ENCODE measurements at places on chromosomes 1 and 21.

GRCh38 chr1:226366290-226366689 lies 41.6 kb downstream of the PARP1 start:
- H3K36me3 ChIP-seq: peaks cover 86% of the 10 kb centered on the region
- H3K4me3 ChIP-seq: no peak overlapping the region
- no peak overlapping the region for H3K27ac ChIP-seq
- DNase-seq: no peak
- H3K4me1 ChIP-seq: peaks cover 6% of the 10 kb centered on the region

DNA sequence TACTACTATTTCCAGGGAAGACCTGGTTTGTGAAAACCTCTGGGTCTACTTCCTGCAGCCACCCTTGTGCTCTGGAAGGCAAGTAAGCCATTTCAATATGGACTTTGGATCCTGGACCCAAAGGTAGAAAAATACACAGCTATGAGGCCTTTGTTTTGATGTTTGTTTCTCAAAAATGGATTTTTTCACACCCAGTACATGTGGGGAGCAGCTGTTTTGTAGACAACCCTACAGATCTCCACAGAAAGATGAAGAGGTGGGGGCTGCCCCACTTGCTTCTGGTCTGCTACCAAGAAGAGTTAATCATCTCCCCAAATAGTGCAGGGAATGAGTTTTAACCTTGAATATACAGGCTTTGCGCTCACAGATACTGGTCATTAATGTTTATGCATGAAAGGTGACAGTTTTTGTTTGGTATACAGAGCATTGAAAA lies 29.2 kb downstream of the ZNF281 start:
- DNase-seq: no peak
- no peak overlapping the region for H3K27ac ChIP-seq
- no peaks in the 10 kb centered on the region for H3K4me1 ChIP-seq
- H3K4me3 ChIP-seq: no peak overlapping the region
- H3K27me3 ChIP-seq: no peaks in the 10 kb centered on the region

- no peak overlapping the region for H3K4me3 ChIP-seq
- no peaks in the 10 kb centered on the region for H3K36me3 ChIP-seq
- DNase-seq: peak; percentile 17
- no peak overlapping the region for H3K27ac ChIP-seq
These were observed 195.0 kb upstream of the OLFM3 start for GRCh38 chr1:102191723-102192122.

DNA sequence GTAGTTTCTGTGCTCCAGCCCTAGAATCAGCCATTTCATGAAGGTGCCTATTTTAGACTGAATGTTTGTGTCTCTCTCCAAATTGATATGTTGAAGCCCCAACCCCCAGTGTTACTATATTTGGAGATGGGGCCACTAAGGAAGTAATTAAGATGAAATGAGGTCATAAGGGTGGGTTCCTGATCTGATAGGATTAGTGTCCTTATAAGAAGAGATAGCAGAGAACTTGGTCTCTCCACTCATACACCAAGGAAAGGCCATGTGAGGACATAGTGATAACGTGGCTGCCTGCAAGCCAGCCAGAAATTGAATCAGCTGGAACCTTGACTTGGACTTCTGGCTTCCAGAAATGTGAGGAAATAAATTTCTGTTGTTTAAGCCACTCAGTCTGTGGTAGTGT lies 12.3 kb downstream of the RAVER2 start:
- H3K27ac ChIP-seq: no peak overlapping the region
- no peak for DNase-seq
- H3K4me1 ChIP-seq: no peaks in the 10 kb centered on the region
- no peak overlapping the region for H3K4me3 ChIP-seq

DNA sequence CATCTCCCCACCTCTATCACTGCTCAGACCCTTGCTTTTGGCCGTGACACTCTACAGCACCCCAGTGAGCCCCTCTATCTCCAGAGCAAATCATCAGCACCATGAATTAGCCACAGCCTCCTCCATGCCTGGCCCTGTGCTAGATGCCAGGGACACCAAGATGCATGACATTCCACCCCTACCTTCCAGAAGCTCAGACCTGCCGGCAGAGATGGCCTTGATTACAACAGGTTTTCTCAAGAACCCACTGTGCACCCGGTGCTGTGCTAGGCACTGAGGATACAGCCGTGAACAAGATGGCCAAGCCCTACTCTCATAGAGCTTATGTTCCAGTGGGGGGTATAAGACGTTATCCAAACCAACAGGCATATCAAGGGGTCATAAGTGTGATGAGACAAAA lies 30.6 kb downstream of the CDK18 start:
- no peak overlapping the region for H3K27ac ChIP-seq
- no peak overlapping the region for H3K4me3 ChIP-seq
- no peaks in the 10 kb centered on the region for H3K27me3 ChIP-seq
- H3K4me1 ChIP-seq: peaks cover 18% of the 10 kb centered on the region
- no peak for DNase-seq

DNA sequence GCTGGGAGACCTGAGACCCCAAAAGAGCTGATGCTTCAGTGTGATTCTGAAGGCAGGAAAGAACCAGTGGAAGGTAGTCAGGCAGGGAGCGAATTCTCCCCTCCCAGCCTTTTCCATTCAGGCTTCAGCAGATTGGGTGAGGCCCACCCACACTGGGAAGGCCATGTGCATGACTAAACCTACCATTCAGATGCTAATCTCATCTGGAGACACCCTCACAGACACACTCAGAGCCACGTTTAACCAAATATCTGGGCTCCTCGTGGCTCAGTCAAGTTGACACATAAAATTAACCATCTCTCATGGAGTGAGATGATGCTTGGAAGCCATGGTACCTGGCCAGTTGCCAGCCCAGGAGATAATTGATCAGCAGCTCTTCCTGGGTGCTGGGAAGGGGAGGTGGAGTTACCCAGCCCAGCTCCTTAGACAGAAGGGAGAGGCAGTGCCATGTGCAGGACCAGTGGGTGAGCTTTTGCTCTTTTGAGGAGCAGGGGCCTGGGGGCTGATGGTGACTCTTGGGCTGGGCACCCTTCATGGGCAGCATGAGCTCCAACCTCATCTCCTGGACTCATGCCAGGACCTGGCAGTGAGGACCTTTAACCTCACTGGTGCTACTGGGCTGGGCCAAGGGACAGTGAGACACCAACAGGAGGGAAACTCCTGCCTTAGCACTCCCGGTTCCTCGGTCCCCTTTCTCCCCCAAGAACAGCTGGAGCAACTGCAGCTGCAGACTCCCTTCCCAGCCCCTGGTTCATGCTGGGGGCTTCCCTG lies 89.0 kb upstream of the ACTL8 start:
- peaks cover 90% of the 10 kb centered on the region for H3K36me3 ChIP-seq
- no peak overlapping the region for H3K27ac ChIP-seq
- peaks cover 34% of the 10 kb centered on the region for H3K4me1 ChIP-seq
- no peak for DNase-seq

GRCh38 chr1:18944810-18945209 lies 11.7 kb downstream of the IFFO2 start:
- peaks cover 7% of the 10 kb centered on the region for H3K36me3 ChIP-seq
- H3K27ac ChIP-seq: peak overlapping the region; percentile 82
- no peaks in the 10 kb centered on the region for H3K27me3 ChIP-seq
- H3K4me1 ChIP-seq: peaks cover 95% of the 10 kb centered on the region
- DNase-seq: no peak

GRCh38 chr1:175198332-175198731 lies 5.8 kb upstream of the KIAA0040 start:
- no peak overlapping the region for H3K27ac ChIP-seq
- no peak for DNase-seq
- H3K4me3 ChIP-seq: no peak overlapping the region
- H3K27me3 ChIP-seq: no peaks in the 10 kb centered on the region

GRCh38 chr1:64167176-64167575 lies 36.2 kb upstream of the UBE2U start:
- H3K27ac ChIP-seq: no peak overlapping the region
- no peak overlapping the region for H3K4me3 ChIP-seq
- DNase-seq: no peak
- no peaks in the 10 kb centered on the region for H3K27me3 ChIP-seq
- peaks cover 11% of the 10 kb centered on the region for H3K4me1 ChIP-seq

DNA sequence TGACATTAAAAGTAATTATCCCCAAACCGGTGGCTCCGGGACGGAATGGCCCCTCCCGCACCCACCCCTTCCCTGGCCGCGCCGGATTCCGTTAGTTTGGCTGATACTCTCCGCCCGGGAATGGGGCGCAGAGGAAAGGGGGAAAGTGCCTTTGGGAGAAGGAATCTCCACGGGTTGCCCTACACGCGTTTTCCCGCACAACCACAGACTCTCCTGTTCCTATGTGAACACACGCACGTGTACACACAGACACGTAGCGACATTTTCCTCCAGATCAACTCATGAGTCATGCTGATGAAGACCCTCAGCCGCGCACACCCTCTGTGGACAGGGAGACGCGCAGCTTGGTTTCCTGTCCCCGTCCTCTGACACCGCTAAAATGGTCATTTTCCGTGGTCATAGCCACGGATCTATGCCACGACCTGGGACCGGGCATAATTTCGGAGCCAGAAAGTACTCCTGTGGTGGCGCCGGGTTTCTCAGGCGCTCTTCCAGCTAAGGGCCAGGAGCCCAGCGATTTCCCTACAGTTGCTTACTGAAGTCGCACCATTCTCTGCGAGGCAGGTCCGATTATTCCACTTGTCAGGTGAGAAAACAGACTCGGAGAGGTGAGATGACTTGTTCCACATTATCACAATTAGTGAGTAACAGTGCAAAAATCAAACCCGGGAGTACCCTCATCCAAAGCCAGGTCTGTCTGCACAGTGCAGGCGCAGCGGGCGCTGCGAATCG lies 4.0 kb upstream of the DMRTA2 start:
- DNase-seq: no peak
- H3K27me3 ChIP-seq: peaks cover 100% of the 10 kb centered on the region
- no peaks in the 10 kb centered on the region for H3K36me3 ChIP-seq
- H3K27ac ChIP-seq: no peak overlapping the region

GRCh38 chr1:53197291-53198200 lies 922 bp downstream of the CPT2 start:
- no peaks in the 10 kb centered on the region for H3K4me1 ChIP-seq
- no peaks in the 10 kb centered on the region for H3K36me3 ChIP-seq
- no peaks in the 10 kb centered on the region for H3K27me3 ChIP-seq
- peak overlapping the region; percentile 74 for H3K4me3 ChIP-seq

DNA sequence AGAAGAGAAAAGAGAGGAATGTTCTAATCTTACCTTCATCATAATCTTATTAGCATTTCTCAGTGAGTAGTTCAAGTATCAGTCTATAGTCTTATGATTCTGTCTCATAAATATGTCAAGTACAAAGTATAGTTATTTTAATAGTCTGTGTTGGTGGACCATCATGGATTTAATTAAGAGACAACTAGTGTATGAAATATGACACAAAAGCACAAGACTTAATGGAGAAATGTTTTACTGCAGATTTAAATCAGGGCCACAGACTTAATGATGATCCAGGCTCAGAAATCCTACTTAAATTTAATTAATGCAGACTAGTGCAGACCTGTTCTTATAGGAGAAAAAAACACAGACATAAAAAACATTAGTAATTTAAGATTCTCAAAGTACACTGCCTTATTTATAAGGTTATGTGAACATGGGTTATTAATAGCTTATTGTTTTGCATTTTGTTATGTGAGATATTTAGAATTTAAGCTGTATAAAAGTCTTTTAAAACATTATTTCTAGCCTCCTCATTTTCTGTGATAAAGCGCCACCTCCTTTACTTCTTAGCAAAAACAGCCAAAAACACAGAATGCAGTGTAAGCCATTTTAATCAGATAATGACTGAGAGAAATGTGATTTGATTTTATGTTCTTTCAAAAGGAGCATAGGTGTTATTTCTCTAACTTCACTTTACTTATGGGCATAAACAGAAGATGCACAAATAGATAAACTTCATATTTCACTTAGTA lies 255.0 kb upstream of the SNX7 start:
- no peaks in the 10 kb centered on the region for H3K4me1 ChIP-seq
- H3K36me3 ChIP-seq: no peaks in the 10 kb centered on the region
- no peak overlapping the region for H3K4me3 ChIP-seq
- H3K27ac ChIP-seq: no peak overlapping the region
- no peaks in the 10 kb centered on the region for H3K27me3 ChIP-seq

- H3K27ac ChIP-seq: no peak overlapping the region
- peaks cover 5% of the 10 kb centered on the region for H3K4me1 ChIP-seq
- H3K36me3 ChIP-seq: peaks cover 78% of the 10 kb centered on the region
- DNase-seq: no peak
These were observed 47.6 kb downstream of the FAAP20 start for GRCh38 chr1:2146836-2147517.

DNA sequence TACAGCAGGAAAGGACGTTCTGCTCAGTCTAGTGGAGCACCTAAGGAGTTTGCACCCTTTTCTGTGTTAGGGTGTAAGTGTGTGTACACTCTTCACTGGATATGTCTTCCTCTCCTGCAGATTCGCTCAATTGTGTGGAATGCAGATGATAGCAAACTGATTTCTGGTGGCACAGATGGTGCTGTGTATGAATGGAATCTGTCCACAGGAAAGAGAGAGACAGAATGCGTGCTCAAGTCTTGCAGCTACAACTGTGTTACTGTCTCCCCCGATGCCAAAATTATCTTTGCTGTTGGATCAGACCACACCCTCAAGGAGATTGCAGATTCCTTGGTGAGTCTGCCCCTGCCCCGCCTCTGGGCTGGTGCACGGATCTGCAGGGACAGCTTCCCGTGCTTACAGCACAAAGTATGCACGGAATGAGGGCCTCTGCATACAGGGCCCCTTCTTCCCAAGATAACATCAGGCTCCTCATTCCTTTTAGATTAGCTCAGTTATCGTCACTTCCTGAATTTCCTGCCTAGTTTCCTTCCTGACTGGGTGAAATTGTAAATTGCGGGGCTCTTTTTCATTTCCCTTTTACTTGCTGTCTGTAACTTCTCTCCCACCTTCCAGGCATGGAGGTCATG lies 34.6 kb downstream of the CFAP57 start:
- no peak overlapping the region for H3K4me3 ChIP-seq
- no peaks in the 10 kb centered on the region for H3K4me1 ChIP-seq
- no peaks in the 10 kb centered on the region for H3K27me3 ChIP-seq
- no peaks in the 10 kb centered on the region for H3K36me3 ChIP-seq
- no peak for DNase-seq
